ENCODE measurements at places on chromosomes 4 and X. TPM values are rescaled to one million over a fixed set of nuclear protein-coding genes. Genes with fewer than 3 reads are reported as not detected.

DNA sequence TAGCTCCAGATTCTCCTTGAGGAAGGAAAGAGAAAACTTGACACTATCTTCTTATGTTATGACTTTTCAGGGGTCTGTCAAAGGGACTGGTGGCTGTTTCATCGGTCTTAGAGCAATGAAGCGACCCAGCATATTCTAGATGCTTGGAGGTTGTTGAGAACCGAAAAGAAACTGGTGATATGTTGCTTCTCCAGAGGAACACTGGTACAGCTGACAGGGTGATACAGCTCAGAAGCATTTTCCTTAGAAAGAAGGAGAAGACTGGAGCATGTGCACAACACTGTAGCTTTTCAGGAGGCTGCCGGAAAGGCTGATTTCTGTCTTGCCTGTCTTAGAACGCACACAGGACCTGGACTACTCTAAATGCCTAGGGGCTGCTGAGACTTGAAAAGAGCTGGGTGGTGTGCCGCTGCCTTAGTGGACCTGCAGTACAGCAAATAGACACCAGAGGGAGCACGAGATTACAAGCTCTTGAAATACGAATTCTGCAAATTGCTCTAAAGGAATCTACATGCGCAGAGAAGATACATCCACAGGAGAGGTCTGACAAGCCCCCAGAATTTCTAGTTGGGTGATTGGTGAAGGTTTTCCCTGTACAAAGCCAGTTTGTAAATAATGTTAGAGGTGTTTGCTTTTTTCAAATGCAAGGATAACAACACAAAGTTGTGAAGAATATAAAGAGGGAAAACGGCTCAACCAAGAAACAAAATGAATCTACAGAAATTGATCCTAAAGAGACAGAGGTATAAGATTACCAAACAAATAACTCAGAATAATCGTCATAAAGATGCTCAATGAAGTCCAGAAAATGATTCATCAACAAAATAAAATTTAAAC is 223.1 kb upstream of the DMD start:
- DNase-seq, result peak; percentile 70

GRCh38 chr4:88240297-88240714 is 44.1 kb downstream of the PPM1K start:
- DNase-seq, result no peak

GRCh38 chr4:1204828-1205585 is 32.6 kb upstream of the SPON2 start:
- DNase-seq, result no peak

DNA sequence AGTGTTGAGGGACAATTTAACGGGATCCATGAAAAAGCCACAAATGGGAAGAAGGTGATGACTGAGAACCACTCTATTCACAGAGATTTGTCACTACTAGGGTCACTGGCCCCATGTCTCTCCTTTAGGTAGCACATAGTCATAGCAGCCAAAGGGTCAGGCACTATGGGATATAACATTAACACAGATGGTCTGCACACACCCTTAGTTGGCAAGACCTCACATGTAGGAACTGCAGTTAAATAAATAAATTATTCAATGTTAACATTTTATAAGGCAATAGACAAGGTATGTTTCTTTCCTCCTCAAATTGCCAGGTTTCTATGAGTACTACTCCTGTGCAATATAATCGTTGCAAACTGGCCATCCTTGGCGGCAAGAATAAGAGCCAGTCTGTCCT is 10.9 kb downstream of the RASGEF1B start:
- DNase-seq, result no peak

DNA sequence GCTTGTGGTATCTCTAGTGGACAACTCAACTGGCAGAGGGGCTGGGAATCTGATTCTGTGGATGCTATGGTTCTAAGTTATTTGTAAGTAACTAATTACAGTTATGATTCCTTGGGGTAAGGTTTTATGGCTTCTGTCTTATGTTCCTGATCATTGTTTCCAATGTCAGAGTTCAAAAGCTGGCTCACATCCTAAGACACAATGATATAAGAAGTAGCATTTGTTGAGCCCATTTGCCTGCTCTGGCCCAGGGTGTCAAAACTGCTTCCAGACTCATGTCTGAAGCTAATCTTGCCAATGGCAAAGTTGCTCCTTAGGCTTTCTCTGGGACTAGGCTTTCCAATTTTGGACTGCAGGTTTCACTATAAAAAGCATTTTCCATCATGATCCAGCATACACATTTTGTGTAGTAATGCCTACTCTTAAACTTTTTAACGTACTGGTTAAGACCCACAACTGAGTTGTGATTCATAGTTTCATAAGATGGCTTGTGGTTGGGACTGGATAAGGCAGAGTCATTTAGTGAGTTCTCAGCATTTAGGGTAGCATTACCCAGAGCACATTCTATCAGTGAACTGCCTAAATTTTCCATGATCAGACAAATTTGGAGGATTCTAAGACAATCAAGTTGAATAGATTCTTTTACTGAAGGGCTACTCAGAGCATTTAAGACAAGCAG is 50.0 kb downstream of the CCNI start:
- no peak for DNase-seq

- DNase-seq, result no peak
These were observed 34.7 kb upstream of the MAB21L2 start for GRCh38 chr4:150547154-150547838.

DNA sequence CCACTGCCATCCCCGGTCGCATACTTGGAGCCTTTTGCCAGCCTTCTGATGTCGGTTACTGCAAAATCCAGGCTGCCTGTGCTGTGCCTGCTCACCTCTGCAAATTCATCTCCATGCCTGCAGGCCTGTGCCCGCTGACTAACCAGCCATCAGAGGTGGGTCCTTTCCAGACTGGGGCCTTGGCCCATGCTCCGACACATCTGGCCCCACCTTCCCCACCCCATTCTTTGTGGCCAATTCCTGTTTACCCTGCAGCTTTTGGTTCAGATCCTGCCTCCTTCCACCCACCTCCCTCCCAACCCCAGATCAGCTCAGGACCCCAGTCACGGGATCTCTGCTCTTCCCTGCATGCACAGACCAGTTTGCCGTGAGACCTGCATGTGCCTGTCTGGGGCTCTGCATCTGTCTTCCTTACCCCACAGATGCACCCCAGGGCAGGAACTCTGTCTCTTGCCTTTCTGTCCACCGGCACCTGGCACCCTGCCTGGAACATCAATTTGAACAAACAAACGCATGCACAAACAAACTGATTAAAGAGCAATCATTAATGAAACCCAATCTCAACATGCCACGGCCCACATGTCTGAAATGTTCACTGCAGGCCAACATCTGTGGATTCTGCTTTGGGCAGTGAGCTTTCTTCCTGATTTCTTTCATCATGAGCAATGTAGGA is 112.8 kb upstream of the PSAPL1 start:
- no peak for DNase-seq

GRCh38 chr4:15198070-15198727 is 195.9 kb downstream of the CPEB2 start:
- DNase-seq, result no peak

- no peak for DNase-seq
These were observed 103.3 kb upstream of the KIT start for GRCh38 chr4:54554339-54554990.

- no peak for DNase-seq
These were observed 195.7 kb upstream of the HS3ST1 start for GRCh38 chr4:11624370-11624769.

The TMEM156 gene
- not detected for total RNA-seq

The SPANXA1 gene
- total RNA-seq, result not detected

The MAP9 gene
- 33.2 TPM for total RNA-seq

The SPIN2A gene
- 2.2 TPM for total RNA-seq

All from progenitor cell of endocrine pancreas (in vitro differentiated cells).